Lung (tissue), 17 donors: ENCODE measurements at places on chromosomes 1 and 21.
A peak's percentile ranks its signal among the peaks of the same experiment; 100 is the strongest.

- no peak overlapping the region for H3K27ac ChIP-seq
- no peaks in the 10 kb centered on the region for H3K4me1 ChIP-seq
- H3K36me3 ChIP-seq = no peaks in the 10 kb centered on the region
- H3K4me3 ChIP-seq = no peak overlapping the region
Observed at GRCh38 chr21:35664683-35665082, 395.6 kb downstream of the SETD4 start.

DNA sequence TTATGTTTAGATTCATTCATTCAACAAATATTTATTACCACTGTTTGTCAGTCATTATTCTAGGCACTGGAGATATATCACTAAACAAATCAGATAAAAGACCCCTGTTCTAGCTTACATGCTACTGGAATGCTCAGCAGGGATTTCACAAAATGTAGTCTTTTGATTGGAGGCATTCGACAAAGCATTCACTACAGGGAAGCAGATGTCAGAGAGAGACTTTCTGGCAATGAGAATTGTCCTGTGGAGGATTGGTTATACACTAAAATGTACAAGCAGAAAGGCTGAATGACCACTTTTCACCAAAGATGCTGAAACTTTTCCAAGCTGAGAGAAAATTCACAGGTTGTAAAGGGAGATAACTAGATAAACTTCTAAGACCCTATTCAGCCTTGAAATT lies 57.7 kb downstream of the SCMH1 start:
- no peak overlapping the region for H3K27ac ChIP-seq
- no peak overlapping the region for H3K4me3 ChIP-seq
- no peaks in the 10 kb centered on the region for H3K27me3 ChIP-seq
- no peaks in the 10 kb centered on the region for H3K36me3 ChIP-seq
- DNase-seq = no peak

DNA sequence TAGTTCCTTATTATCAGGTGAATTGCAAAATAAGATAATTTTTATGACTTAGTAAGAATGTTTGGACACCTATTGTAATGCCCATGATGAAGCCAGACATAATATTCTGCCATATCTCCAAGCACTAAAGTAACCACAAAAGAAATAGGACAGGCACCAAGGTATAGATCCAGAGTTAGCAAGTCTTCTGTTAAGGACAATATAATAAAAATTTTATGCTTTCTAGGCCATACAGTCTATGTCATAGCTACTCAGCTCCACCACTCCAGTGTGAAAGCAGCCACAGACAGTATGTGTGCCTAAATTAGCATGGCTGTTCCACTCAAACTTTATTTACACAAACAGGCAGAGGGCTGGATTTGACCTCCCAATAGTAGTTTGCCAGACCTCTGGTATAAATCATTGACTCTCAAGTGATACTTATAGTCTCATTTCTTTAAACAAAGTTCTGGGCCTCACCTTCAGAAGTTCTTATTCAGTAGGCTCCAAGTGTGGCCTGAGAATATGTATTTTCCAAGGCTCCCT lies 88.3 kb downstream of the SCMH1 start:
- no peak for DNase-seq
- peaks cover 8% of the 10 kb centered on the region for H3K36me3 ChIP-seq
- no peak overlapping the region for H3K4me3 ChIP-seq
- H3K4me1 ChIP-seq = peaks cover 16% of the 10 kb centered on the region
- H3K27ac ChIP-seq = no peak overlapping the region
- H3K27me3 ChIP-seq = no peaks in the 10 kb centered on the region

DNA sequence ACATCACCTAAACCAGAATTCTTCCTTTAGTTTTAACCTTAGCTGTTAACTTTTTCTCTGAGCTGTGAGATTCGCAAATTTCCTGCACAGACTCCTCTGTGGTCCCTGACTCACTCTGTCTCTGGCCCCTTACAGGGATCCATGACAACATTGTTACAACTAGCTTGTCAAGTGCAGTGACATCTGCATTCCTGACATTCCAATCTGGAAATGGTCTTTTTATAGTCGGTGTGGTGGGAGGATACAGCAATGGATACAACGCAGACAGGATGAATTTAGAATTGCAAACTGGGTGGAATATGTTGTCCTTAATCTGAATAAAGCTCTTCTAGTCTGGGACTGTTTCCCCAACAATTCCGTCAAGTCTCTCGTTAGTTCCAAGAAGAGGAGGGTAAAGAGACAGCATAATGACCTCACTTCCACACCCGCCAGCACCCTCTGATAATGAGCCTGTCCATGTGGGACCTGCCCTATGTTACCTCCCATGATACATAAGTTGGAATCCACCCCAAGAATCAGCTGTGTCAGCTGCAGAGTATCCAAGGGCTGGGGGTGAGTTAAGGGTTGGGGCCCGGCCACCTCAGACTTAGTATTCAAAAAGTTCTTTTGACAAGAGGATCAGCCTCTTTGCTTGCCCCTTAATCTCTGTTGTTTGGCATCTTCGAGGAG lies 49.4 kb downstream of the ILDR2 start:
- no peaks in the 10 kb centered on the region for H3K4me1 ChIP-seq
- DNase-seq = no peak
- no peaks in the 10 kb centered on the region for H3K36me3 ChIP-seq
- peak overlapping the region; percentile 4 for H3K27ac ChIP-seq

DNA sequence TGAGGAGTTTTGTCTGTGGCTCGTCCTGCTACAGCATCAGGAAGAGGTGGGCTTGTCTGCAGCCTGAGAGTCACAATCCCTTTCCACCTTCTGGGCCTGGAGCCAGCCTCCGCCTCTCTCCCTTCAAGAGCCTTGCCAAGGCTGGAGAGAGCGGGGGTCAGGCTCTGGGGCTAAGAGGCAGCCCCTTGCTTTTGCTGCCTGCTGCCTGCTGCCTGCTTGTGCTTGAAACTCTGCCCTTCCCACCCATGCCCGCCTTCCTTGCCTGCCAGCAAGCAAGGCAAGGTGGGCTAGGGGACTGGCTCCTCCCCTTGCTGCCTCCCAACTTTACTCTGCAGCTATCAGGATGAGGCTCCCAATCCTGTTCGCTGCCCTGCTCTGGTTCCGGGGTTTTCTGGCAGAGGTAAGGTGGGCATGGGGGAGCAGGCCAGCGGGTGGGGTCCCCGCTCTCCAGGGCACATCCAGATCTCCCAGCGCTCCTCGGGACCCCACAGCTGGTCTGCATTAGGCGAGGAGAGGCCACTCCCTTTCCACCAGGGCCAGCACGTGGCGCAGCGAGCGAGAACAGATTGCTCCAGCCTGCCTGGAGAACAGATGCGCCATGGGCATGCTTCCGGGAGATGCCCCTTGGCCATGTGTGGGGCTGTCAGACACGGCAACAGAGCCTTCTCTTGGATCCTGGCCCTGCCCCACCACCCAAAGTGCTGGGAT lies 7.5 kb upstream of the PTPN7 start:
- H3K4me1 ChIP-seq = peaks cover 15% of the 10 kb centered on the region
- no peaks in the 10 kb centered on the region for H3K36me3 ChIP-seq
- DNase-seq = peak; percentile 78
- H3K4me3 ChIP-seq = no peak overlapping the region
- no peaks in the 10 kb centered on the region for H3K27me3 ChIP-seq
